ENCODE measurements at places on chromosomes 11 and 22. TPM values are rescaled to one million over a fixed set of nuclear protein-coding genes. Genes with fewer than 3 reads are reported as not detected.

DNA sequence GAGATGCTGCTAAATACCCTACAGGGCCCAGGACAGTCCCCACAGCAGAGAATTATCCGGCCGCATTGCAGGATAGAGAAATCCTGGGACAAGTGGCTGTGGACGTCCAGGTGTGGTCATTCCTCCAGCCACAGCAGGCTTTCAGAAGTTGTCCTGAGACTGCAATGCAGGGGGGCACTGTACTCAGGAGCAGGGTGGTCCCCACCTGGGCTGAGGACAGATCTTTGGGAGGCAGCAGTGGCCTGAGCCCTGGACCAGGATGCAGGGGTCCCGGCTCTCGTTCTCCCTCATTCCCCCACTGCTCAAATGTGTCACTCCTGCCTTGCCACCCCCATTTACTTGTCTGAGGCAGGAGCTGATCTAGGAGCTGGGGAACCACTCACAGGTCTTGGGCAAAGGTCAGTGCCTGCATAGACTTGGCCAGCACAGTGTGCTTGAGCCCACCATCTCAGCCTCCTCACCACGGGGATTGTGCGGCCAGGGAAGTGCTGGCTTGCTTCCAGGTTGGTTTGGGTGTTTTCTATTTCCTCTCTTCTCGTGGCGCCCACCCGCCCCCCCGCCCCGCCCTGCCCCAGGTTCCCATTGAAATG is 15.3 kb downstream of the LINC01488 start:
- DNase-seq, result no peak

CAPN5 gene
- total RNA-seq, result 7.9 TPM

CSRP3 gene
- not detected for total RNA-seq

KDM4E gene
- total RNA-seq, result not detected

GRCh38 chr11:27409742-27410141 is 46.7 kb upstream of the CCDC34 start:
- no peak for DNase-seq
